ENCODE measurements at places on chromosomes 12 and 14.
A peak's percentile ranks its signal among the peaks of the same experiment; 100 is the strongest.

- DNase-seq: no peak
Measured at GRCh38 chr12:112166051-112167015, 41.0 kb downstream of the TRAFD1 start.

GRCh38 chr14:81313775-81314429 lies 86.2 kb downstream of the STON2 start:
- no peak for DNase-seq

DNA sequence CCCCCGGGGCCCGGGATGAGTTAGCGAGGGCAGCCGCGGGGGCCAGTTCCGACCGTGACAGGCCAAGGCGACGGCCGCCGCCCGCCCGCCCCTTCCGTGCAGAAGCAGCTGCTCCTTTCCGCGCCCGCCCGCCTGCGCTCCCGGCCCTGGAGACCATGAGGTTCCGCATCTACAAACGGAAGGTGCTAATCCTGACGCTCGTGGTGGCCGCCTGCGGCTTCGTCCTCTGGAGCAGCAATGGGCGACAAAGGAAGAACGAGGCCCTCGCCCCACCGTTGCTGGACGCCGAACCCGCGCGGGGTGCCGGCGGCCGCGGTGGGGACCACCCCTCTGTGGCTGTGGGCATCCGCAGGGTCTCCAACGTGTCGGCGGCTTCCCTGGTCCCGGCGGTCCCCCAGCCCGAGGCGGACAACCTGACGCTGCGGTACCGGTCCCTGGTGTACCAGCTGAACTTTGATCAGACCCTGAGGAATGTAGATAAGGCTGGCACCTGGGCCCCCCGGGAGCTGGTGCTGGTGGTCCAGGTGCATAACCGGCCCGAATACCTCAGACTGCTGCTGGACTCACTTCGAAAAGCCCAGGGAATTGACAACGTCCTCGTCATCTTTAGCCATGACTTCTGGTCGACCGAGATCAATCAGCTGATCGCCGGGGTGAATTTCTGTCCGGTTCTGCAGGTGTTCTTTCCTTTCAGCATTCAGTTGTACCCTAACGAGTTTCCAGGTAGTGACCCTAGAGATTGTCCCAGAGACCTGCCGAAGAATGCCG lies 699 bp downstream of the MGAT2 start:
- DNase-seq: peak; percentile 63

DNA sequence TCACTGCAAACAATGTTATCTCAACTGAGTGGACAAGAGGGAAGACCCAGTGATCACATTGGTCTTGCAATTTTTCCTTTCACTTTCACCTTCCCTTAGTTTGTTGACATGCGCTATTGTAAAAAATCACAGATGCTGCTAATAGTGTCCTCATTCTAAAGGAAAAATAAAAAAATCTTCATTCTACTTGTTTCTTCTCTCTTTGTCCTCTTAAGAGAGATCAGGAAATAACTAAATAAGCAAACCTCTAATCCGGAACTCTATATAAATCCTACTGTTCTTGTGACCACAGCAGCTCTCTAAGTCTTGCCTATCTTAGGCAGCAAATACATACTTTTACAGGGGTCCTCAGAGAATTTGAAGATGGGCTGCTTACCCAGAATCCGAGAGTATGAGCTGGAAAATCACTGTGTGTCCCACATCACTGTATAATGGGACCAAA lies 257.7 kb downstream of the NAV3 start:
- peak; percentile 27 for DNase-seq

DNA sequence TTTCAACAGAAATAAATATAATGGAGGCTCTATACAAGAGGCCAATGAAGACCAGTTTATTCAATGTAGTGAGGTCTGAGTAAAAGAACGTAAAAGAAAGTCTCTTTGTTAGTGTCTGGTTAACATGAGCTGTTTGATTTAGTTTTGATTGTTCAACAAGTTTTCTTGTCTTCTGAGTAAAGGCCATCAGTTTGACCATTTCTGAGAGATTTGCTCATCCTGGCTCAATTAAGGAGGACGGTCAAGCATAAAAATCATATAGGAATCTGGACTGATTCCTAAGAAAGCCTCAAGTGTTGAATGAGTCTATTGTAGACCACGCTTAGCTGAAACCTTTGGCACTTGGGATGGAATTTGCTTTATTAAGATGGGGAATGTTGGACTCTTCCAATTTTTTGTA lies 32.5 kb upstream of the FGF23 start:
- no peak for DNase-seq

DNA sequence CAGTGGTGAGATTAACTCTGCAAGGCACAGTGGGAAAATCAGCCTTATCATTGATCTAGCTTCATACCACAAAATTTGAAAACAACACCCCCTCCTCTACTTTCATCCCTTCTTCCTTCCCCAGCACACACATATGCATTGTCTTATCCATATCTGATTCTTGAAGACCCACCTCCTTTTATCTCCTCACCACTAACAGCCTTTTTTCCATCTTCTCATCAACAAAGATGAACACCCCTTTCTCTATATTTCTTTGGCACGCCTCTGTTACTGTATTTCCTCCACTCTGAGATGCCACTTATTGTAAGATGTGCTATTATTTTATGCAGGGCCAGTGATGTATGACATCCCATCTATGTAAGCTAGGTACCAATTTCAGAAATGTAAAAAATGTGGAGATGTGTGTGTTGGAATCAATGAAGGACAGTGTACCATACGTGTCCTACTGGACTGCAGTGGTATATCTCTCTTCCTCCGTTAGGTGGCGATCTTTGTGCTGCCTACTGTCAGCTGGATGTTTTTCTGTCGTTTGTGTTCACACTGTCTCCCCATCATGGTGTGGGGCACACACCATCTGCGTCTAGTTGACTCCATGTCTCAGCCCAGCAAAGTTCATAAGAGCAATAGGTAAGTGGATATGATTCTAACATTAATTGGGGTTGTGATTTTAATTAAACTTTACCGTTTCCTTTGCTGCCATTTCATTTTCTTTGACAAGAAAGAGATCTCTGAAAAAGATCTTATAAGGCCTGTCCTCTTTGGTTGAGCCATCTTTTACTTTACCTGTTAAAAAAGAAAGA lies 24.0 kb downstream of the CCDC38 start:
- peak; percentile 61 for DNase-seq

DNA sequence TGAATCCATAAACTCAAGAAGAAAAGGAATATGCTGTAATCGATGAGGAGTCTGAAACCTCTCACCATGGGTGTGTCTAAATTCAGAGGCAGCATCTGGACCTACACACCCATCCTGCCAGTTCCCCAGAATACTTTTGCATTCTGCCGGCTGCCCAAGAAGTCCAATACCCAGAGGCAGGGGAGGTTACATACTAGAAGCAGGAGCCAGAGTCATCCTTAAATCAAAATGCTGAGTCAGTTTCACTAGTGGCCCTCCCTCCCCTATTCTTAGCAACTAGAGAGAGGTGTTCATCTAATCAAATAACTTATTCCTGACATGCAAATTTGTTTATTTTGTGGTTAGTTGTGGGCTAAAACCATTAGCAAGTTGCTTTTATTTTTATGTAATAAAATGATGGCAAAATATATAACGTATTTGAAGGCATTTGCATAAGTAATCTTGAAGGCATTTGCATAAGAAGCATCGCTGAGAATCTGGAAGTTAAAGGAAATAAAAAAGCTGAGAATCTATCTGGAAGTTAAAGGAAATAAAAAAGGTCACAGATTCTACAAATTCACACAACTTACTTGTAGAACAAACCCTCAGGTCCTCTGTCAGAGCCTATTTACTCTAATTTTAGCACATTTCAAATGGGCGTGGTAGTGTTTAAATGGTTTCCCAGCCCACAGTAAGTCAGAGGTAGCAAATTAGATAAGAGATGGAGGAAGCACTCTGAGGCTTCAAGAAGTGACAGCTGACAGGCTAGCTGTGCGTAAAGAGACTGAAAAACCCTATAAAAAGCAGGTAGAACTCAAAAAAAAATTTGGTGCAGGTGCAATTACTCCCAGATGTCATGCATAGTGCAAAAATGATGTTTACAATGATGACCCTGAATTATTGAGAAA lies 7.8 kb downstream of the BHLHE41 start:
- no peak for DNase-seq
